ENCODE measurements at places on chromosomes 11 and 22. TPM values are rescaled to one million over a fixed set of nuclear protein-coding genes. Genes with fewer than 3 reads are reported as not detected.

GRCh38 chr22:38289583-38290082 lies 16.8 kb upstream of the TMEM184B start:
- ATAC-seq, result no peak

- no peak for ATAC-seq
These were observed 313.7 kb downstream of the MN1 start for GRCh38 chr22:27487600-27488452.

OR51B2 gene
- not detected for total RNA-seq

- peak; percentile 87 for ATAC-seq
These were observed 111.3 kb downstream of the PLEKHA7 start for GRCh38 chr11:16902781-16903378.

NAP1L4 gene
- total RNA-seq, result 344 TPM

DNA sequence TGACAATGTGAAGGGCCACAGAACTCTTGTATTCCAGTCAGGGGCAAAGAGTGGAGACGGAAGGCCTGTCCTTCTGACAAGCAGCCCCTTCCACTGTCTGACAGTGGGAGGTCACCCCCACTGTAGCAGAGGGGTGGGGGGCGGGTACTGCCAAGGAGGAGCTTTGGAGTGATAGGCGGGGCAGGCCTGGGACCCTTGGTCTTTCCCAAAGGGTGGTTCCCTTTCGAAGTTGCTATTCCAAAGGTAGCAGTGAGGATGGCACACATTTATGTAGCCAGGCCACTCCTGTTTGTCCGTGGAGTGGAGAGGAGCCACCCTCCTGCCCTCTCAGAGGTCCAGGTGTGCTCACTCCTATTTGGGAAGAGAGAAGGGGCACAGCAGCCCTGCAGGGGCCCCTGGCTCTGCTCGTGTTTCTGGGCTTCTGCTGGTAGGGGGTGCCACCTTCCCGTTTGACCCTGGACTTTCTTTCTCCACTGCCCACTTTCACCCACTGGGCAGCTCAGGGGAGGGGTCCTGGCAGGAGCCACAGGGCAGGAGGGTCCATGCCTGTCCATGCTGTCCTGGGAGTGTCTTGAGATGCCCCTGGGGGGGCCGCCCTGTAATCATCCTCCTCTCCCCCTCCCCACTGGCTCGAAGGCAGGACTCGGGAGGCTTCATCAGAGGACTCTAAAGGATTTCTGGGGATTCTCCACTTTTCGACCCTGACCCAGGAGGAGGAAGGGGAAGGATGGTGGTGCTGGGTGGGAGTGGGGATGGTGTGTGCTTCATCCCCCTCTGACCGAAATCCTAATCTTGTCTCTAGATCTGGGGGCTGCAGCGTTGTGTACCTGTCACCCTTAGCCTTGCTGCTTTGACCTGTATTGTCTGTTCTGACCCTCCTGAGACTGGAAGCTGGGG lies 994 bp downstream of the TAGLN start:
- ATAC-seq, result no peak

- ATAC-seq, result no peak
These were observed 64.0 kb downstream of the OTOG start for GRCh38 chr11:17611049-17611448.

CNGA4 gene
- total RNA-seq, result not detected

- ATAC-seq, result no peak
These were observed 203.6 kb upstream of the CHORDC1 start for GRCh38 chr11:90426442-90426841.

- ATAC-seq, result no peak
These were observed 27.6 kb upstream of the SLC35C1 start for GRCh38 chr11:45777127-45777969.

- no peak for ATAC-seq
These were observed 98.3 kb downstream of the C11orf65 start for GRCh38 chr11:108369064-108369463.

DNA sequence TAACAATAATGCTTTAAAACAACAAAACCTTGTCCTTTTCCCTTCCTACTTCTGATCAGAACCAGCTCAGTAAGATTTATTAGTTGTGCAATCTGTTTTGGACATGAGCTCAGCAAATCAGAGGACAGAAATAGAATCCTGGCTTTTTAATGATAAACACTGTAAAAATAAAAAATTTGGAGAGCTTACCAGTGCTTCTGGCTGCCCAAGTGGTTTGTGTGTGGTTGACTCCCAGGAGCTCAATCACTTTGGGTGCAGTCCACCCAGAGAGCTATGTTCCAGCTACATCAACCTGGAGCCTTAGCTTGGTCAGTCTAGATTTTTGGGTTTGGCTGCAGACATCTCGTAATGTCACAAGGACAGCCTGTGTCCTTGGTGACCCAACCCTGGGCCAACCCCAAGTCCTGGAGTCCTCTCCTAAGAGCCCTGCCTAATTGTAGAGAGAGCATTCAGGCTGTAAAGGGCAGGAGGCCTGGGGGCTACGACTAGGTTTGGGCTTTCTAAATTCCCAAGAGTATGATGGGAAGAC lies 28.5 kb downstream of the CD44 start:
- no peak for ATAC-seq

GRCh38 chr11:130882138-130882551 lies 34.1 kb downstream of the SNX19 start:
- ATAC-seq, result no peak

Data from activated T-helper 17 cell treated with anti-CD3 and anti-CD28 coated beads, Interleukin-2, amount 50 U/mL, for 72 hours (primary cell).